ENCODE measurements at places on chromosomes 16 and 17. TPM values are rescaled to one million over a fixed set of nuclear protein-coding genes. Genes with fewer than 3 reads are reported as not detected.

DNA sequence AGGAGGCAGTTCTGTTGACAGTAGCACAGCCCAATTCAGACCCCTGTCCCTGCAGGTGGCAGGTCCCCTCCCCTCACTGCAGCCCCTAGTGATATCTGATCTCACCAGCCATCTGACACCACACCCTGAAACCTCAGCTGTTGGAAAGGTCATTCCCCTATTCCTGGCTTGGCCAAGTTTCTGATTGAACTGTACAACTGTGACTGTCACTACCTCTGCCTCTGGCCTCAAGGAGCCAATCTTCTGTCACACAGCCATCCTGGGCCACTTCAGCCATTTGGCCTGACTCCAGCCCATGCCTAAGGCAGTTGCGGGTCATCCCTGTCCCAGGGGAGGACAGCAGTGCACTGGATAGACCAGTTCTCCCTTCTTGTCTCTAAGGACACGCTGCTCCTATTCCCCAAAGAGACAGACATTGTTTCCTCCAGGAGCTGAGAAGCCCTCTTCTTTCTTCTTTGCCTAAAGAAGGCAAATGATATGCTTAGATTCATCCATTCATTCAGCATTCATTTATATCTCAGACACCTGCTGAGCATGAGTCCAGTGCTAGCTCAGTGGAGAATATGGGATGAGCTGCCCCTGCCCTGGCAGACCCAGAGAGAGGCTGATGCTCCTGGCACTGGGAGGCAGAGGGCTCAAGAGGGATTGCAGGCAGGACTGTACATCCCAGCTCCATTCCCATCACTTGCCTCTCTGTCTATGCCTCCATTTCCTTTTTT, 4.6 kb upstream of the ALDOA start:
- no peak for DNase-seq

- DNase-seq = peak; percentile 96
Observed at GRCh38 chr16:27326738-27327585, 13.2 kb downstream of the IL4R start.

DNA sequence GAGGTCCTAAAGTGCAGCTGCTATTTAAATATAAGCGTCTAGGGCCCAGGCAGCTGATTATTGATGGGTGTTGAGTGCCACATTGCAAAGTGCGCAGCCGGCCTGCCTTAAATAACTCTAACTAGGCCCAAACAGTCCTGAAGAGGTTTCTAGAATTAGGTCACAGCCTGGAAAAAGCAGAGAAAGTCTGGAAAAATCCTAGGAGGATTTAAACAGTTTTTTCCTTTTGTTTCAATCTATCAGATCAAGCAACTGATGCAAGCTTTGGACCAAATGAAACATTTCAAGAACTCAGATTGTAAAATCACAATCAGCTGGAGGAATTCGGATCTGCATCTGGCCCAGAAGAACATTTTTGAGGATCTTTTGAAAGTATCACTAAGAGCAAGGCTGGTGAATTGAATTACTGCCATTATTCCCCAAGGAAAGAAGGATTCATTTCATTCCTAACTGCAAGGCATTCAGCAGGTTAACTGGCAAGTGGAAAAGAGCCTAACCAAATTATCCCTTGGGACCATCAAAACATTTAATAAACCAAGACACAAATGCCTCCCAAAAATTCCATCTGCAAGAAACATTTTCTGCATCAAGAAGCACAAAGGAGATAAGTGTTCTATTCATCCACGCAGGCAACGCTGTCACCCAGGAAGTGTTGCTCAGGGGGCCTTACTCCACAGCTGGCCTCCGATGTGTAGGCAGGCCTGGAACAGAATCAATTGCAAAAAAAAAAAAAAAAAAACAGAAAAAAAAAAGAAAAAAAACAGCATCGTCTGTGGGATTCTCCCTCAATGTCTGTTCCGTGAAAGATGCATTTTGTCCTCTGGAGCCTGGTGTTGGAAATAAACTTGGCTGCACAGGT, 46.1 kb downstream of the IRX3 start:
- DNase-seq = no peak

DNA sequence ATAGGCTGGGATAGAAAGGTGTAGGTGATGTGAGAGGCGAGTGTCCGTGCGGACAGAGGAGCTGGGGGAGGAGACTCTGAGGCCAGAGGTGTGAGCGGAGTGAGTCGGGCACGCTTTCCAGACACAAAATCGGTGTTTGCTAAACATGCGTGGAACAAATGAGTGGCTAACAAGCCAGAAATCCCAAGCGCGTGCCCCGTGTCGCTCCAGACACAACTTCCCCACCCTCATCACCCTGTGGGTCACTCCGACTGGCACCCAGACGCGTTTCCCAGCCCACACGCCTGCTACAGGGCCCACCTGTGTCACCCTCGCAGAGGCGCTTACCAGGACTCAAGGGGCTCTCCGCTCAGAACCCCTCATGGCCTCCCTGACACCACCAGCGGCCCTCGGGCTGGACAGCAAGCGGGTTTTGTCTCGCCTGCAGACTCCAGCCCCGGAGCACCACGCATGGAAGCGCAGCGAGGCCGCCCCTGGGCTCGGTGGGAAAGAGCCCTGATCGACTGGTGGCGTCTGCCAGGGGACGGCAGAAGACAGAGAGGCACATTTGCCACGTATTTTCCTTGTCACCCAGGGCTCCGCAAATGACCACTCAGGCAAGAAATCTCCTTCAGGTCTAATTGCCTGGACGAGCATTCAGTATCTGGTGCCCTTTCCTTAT, 6.0 kb upstream of the RPH3AL start:
- DNase-seq = no peak

- no peak for DNase-seq
Observed at GRCh38 chr16:48602356-48603014, 7.5 kb downstream of the N4BP1 start.

- no peak for DNase-seq
Observed at GRCh38 chr16:20740007-20740883, 1.4 kb downstream of the THUMPD1 start.

DNA sequence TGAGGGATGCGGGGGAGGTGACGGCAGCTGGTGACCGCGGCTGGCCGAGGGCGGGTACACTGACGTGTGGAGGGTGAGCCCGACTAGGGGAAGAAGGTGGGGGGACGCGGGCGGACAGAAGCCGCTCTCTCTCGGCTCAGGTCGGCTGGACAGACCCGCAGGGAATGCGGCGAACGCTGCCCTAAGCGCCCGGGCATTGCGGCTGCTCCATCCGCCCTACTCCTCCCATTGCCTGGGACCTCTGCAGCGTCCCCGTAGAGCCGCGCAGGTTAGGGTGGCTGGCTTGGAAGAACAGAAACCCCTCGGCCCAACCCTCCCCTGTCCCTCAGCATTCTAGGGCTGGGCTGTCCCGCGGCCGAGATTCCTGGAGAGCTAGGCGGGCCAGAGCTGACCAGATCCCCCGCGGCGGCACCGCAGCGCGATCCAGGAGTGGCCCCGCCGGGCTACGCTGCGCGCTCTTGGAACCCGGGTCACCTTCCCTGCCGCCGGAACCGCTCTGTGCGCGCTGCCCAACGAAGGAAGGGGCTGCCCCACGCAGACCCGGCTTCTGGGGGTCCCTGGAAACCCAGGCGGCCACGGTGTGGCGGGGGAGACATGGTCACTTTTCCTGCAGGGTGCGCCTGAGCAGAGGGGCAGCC, 3.0 kb downstream of the DLX4 start:
- no peak for DNase-seq

Gene VKORC1
- total RNA-seq = 114 TPM

All from HT1080 (cell line).